CD4-positive, alpha-beta T cell (primary cell): ENCODE measurements at places on chromosomes 4 and X.

DNA sequence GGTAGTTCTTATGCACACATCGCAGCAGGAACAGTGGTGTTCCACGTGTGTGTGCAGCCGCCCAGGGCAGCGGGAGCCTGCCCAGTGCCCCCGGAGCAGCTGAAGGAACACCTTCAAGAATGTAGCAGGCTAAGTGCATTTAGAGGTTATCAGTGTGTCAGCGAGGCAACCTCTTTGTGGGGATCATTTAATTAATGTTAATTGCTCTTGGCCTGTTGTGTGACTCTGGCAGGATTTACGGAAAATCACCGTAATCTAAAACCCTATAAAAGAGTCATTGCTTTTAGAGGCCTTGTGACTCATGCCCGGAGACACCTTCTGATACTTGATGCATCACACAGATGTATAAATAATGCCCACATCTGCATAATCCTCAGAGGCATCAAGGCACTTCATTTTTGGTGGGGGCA lies 47.3 kb upstream of the GATB start:
- no peak for DNase-seq

DNA sequence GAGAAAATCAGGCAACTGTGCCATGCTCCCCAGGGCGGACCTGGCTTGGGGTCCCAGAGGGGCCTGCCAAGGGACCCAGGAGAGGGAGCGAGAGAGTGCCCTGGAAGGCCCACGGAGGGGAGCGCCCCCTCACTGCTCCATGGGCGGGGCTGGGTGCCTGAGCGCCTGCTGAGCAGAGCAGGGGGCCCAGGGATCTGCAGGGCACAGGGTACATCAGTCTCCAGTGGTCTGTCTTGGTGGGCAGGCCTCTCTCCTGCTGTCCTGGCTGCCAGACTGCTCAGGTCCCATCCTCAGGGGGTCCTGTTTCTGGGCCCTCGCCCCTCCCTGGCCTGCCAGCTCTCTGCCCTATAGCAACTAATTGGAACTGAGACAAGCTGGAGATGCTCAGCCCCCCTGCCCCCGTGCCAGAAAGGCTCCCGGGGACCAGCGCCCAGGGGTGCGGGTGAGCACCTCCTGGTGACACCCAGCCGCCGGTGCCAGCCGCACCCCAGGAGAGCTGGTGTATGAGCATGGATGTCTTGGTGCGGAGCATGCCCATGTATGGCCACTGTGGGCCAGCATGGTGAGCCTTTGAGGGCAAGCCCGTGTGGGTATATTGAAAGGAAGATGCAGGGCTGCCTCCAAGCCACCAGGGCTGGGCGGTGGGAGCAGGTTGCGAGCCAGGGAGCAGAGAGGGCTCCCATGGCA lies 1.3 kb downstream of the BGN start:
- no peak for DNase-seq

DNA sequence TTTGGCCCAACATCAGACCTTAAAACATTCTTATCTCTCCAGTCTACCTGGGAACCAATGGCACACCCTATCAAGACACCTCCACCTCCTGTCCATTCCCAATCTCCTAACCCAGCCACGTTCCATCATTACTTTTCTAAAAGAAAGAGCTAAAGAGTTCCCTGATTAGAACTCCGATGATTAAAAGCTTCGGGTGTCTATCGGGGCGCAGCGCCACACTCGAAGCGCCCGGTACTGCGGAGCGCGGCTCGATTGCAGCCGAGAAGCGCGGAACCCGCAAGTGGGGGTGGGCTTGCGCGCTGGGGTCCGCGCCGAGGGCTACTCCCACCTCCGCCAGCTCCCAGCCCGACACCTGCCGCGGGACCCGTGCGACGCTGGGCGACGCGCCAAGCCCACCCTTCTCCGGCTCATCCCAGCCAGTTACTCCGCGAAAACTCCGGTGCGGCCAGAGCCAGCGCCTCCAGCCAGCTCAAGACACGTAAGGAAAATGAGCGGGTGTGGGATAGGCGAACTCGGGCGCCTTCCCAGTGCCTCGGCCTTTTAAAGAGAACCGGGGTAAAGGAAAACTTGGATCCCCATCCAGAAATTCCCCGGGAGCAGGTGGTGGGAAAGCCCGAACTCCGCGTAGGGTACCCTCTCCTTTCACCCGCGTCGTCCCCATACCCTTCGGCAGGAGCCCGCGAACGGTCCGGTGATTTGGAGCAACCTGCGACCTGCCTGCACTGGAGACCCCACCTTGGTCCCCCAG lies 593 bp downstream of the NPY1R start:
- no peak for DNase-seq

GRCh38 chrX:87571964-87572363 lies 54.4 kb downstream of the KLHL4 start:
- no peak for DNase-seq

DNA sequence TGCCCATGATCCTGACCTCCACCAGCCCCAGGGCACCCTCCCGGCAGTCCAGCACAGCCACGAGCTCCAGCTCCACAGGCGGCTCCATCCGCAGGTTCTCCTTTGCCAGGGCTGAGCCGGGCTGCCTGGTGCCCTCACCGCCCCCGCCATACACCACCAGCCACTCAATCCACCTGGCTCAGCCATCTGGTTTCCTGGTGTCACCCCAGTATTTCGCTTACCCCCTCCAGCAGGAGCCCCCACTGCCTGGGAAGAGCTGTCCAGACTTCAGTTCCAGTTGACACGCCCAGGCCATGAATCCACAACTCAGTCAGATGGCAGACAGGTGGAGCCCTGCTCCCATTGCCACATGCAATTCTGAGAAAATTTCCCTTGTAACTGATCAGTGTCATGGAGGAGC lies 3.9 kb downstream of the SHISA3 start:
- no peak for DNase-seq

DNA sequence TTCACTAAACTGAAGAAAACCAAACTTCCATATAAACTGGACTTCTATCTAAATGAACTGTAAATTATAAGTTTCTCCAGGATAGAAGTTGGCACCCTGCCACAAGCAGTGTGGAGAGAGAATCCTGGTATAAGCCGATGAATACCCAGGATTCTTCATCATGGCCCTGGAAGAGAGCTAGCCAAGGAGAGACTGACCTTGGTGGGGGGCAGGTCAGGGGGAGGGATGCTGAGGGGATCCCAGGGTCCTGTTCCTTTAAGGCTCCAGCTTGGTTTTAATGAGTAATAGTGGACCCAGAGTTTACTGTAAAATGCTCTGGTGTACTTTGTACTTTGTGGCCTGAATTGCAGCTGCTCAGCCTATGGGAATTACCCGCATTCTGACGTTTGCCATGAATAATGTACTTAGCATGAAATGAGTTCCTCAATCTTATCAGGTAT lies 16.9 kb downstream of the RASSF6 start:
- DNase-seq, result no peak

GRCh38 chr4:159697322-159698283 lies 594.7 kb downstream of the RAPGEF2 start:
- no peak for DNase-seq

DNA sequence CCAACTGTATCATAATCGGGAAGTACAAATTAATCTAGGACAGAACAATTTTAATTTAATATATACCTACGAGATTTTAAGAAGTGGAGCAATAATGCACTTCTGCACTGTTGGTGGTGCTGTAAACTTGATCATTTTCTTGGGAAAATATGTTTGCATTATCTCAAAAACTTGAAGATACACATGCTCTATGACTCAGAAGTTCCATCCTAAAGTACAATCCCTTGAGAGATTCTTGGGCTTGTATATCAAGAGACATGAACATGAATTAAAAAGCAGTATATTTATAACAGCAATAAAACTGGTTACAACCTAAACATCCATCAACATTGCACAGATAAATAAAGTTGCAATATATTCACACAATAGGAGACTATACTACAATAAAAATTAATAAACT lies 168.8 kb downstream of the CLCN4 start:
- DNase-seq, result no peak

DNA sequence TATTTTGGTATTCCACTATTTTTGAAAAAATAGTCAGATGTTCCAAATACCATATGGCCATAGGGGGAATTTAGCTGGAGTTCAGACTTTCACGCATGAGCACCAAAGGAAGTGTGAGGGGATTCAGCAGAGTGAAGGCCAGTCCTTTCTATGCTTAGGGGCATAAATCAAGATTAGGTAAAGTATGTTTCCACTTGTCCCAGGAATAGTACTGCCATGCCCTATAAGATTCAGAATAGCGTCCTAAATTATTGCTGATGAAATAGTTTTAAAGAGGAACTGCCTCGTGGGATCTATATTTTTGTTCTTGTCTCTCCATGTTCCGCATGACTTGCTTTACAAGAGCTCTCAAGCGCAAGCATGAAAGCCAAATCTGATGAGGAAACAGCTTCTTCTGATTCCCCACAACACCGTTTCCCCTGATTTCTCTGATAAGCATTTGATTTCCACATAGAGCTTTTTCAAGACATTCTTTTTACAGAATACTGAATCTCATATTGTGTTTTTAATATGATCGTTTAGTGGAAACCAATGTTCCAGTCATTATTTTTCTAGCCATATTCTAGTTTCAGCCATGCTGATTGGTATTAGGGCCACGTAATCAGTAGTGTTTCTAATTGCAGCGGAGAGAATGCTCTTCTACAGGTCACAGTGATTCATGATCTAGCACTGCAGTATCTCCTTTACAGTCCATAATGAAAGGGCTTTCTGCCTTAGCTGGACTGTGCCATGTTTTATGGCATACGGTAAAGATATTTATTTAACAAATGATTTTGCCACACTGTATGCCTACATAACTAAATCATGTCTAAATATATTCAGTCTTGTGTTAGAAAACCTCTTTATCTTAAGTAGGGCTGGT lies 492.3 kb downstream of the CENPC start:
- DNase-seq, result no peak
